ENCODE measurements at places on chromosomes 6 and 20. TPM values are rescaled to one million over a fixed set of nuclear protein-coding genes. Genes with fewer than 3 reads are reported as not detected.

The RAB32 gene
- 21.3 TPM for total RNA-seq

The DNAH8 gene
- 0.89 TPM for total RNA-seq

The TRIM40 gene
- not detected for total RNA-seq

The CHRNA4 gene
- 0.20 TPM for total RNA-seq

The FOXQ1 gene
- total RNA-seq = 2.2 TPM

The BMP5 gene
- 5.0 TPM for total RNA-seq

The OPRM1 gene
- total RNA-seq = not detected

The BMP7 gene
- total RNA-seq = 15.0 TPM

The GRIK2 gene
- total RNA-seq = 3.7 TPM

The LINC00237 gene
- not detected for total RNA-seq

The POU5F1 gene
- total RNA-seq = 0.69 TPM

The OR2H2 gene
- not detected for total RNA-seq

The TRDN gene
- total RNA-seq = 25.3 TPM

All from skin of body (tissue), 3 donors.